ENCODE measurements at places on chromosomes 7 and 10.

- DNase-seq, result no peak
Observed at GRCh38 chr10:123274306-123275135, 120.3 kb downstream of the BUB3 start.

- no peak for DNase-seq
Observed at GRCh38 chr7:71824006-71824760, 588.0 kb downstream of the CALN1 start.

- DNase-seq, result no peak
Observed at GRCh38 chr7:10156972-10157371, 816.7 kb upstream of the PHF14 start.

GRCh38 chr10:17725703-17726102 is 26.3 kb upstream of the TMEM236 start:
- no peak for DNase-seq

GRCh38 chr10:100114976-100115770 is 33.5 kb upstream of the CPN1 start:
- no peak for DNase-seq

DNA sequence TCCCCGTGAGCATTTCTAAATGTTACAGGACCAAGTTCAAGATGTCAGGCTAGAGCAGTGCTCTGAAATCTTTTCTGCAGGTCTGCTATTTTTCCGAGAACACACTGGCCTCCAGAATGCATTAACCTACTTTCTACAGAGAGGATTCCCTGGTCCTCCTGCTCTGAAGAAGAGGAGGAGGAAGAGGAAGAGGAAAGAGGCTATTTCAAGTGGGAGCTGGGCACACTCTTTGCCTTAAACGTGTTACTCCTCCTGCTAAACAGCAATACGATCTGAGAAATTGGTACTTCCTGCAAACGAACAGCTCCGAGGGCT is 157.4 kb downstream of the FRMD4A start:
- no peak for DNase-seq

GRCh38 chr7:113113912-113114311 is 4.4 kb downstream of the SMIM30 start:
- no peak for DNase-seq

DNA sequence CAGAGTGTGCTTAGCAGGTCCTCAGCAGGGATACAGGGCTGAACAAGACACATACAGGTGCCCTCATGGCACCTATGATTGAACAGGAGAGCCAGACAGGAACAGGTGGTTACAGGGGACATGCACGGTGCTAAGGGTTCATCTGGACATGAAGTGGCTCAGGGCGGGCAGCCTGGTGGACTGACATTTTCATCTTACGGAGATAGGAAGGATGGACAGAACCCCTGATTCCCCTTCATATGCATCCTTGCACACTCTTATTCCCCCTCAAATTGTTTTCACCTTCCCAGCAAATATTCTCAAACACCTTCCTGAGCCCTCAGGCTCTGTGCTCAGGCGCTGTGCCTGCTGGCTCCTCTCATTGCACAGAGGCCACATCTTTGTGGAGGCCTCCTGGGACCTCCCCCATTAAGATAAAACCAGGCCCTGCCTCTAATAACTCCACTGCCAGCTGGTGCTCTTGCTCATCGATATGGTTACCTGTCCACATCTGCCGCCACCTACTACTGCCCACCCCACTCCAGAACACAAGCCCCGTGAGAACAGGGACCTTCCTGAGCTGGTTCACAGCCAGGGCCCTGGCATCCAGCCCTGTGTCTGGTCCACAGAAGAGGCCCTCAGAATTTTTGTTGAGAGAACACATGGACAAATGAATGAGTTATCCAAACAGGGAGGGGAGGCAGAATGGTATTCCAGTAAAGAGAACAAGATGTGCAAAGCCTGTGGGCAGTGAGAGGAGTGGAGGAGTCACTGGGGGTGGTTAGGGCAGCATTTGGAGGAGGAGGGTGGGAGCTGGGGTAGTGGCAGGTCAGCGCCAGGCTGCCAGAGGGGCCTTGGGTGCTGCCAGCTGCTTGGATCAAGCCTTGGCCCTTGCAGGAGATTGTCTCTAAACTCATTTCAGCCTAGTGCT is 68.9 kb upstream of the AQP1 start:
- DNase-seq, result no peak

- DNase-seq, result no peak
Observed at GRCh38 chr7:156496363-156496769, 144.2 kb upstream of the RNF32 start.

GRCh38 chr7:69654849-69655707 is 56.8 kb downstream of the AUTS2 start:
- no peak for DNase-seq

DNA sequence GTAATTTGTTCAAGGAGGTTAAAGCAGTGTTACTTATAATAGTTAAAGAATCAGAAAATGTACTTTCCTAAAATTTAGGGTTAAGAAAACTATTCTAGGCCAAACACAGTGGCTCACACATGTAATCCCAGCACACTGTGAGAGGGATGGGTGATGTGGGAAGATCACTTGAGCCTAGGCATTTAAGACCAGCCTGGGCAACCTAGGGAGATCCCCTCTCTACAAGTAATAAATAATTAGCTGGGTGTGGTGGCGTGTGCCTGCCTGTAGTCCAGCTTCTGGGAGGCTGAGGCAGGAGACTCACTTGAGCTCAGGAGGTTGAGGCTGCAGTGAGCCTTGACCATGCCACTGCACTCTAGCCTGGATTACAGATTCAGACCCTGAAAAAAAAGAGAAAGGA is 3.6 kb upstream of the STEAP2 start:
- no peak for DNase-seq

- DNase-seq, result no peak
Observed at GRCh38 chr7:118867860-118868259, 643.4 kb downstream of the ANKRD7 start.

DNA sequence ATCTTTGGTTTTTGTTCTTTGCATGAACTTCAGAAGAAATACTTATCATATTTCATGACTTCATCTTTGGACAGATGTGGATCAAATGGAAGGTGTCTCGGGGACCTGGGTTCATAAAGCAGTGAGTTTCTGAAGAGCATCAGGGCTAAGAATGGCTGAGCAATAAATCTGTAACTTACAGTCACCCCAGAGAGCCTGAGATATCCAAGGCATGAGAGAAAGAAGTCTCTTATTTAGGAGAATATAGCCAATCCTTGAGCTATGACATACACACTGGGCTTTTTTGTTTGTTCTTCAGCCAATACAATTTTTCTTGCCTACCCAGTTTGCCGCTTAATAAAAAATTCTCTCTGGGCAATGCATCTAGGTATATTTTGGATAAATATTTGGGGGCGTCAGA is 252.6 kb upstream of the INHBA start:
- DNase-seq, result no peak

GRCh38 chr7:151088856-151089699 is 2.8 kb downstream of the AGAP3 start:
- no peak for DNase-seq

GRCh38 chr7:102125127-102125596 is 161.5 kb upstream of the SH2B2 start:
- DNase-seq, result no peak

DNA sequence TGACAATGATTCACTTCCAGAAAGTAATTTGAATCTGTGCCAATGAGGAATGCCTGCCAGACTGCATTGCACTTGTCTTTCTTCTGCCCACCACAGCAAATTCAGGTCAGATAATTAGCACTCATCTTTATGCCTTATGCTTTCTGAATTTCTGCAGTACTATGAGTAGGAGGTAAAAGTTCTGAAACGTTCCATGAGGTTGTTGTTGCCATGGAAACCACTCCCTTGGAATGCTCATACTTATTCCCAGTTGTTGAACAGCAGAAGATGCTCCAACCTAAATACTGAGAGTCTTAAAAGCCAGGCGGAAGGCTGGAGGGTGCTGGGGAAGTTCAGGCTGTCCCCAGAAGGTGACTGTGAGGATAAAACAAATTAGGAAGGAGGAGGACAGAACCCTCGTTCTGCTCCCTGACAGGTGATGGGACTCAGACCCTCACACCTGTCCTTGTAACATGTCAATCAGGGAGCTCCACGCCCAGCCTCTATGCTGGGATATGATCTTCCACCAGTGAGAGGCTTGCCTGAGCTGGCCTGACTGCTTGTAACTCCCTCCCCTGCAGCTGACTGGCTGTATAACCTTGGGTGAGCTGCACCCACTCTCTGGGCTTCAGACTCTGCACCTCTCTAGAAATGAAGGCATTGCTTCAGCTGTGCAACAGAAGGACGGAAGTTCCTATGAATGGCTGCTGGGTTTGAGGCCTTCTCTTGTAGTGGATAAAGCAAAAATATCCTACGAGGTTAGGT is 554.3 kb upstream of the MGMT start:
- no peak for DNase-seq

- no peak for DNase-seq
Observed at GRCh38 chr7:142468871-142469665, 211.2 kb upstream of the PRSS58 start.

GRCh38 chr10:53619671-53620070 is 847.1 kb upstream of the MBL2 start:
- DNase-seq, result no peak

DNA sequence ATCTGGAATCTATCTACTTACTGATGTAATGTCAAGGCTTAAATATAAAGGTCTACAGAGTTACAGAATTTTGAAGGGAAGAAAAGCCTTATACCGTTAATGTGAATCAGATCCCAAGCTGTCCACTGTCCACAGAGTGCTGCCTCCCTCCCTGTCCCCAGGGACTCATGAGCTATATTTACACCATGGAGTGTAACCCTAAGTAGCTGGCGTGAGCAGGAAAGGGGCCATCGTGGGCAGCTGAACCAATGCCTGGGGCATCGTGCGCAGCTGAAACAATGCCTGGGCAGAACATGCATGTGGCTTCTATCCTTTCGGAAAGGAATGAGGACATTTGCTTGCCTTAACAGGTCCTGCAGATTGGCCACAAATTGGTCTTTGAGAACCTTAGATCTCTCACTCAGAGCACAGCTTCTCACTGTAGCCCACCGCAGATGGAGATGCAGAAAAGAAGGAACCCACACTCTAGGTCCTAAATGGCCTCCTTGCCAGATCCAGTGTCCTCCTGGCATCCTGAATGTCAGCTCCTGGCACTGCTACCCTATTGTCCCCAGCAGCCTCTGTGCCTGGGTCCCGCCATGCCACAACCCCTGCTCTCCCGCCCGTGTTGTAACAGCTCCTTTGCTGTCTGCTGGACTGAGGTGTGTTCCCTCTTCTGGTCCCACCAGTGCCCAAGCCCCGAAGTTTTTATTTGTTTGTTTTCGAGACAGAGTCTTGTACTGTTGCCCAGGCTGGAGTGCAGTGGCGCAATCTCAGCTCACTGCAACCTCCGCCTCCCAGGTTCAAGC is 30.3 kb downstream of the CCDC3 start:
- no peak for DNase-seq

All from activated naive CD8-positive, alpha-beta T cell treated with anti-CD3 and anti-CD28 coated beads, Interleukin-2, amount 50 U/mL, for 16 hours (primary cell).